Activated T-cell treated with anti-CD3 and anti-CD28 coated beads, Interleukin-2, amount 50 U/mL, for 4 hours (primary cell): ENCODE measurements at places on chromosomes 12 and 14.

GRCh38 chr12:1297206-1297605, 297.2 kb downstream of the FBXL14 start:
- no peak for DNase-seq

DNA sequence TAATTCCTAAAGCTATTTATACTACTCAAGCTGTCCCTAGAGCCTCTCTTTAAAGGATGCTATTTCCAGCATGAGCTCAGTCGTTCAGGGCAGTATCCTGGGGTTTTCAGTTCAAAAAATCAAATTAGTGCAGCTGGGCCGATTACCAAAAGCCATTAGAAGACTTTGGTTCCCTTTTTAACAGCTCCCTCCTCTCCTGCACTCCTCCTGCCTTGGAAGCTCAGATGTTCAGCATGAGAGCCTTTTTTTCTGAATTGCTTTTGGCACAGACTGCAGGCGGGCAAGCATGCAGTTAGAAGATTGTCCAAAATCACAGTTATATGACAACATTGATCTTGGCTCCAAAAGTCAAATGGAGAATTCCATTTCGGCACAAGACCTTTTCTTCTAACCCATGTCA, 179.6 kb downstream of the SLC35F4 start:
- DNase-seq: no peak

- no peak for DNase-seq
These were observed 6.2 kb downstream of the LIMA1 start for GRCh38 chr12:50276912-50277671.

DNA sequence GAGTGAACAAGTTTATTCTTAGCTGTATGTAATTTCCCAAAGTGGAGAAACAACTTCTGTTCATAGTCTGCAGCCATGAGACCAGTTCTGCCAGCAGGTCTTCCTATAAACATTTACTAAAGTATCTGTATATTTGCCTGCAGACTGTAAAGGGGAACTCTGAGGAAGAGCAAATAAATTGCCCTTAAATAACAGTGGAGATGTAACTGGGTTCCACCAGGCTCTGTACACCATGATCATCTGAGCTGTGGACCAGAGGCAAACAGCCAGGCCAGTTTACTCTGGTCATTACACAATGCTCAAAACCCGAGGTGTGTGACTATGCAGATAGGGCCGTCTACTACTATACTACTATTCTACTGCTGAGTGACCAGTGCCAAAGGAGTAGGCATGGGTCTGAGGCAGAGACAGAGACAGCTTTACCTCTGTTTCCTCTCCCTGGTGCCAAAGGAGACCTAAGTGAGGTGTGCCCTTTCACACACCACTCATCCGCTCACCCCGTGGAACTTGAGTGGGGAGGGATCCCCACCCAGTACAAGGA, 21.1 kb upstream of the CERS5 start:
- DNase-seq: no peak

DNA sequence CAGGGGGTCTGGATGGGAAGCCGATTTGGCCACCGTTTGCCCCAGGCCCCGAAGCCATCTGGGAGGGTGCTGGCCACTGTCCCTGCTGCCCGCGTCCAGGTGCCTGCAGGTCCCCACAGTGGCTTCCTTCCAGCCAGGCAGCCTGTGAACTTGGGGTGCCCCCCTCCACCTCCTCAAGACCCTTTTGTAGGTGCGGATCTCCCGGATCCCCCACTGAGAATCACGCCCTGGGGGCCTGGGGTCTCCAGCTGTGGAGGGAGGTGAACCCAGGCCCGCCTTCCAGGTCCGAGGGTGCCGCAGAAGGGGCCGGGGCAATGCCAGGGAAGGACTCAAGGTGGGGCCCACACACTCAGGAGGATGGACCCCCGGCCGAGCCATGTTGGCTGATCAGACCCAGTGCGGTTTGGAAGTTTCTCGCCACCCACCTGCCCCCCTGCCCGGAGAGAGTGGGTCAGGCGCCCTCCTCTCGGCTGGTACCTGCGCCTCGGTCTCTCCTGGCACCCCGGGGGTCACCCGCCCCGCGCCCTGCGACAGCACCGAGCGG, 1.7 kb downstream of the MMP17 start:
- DNase-seq: no peak

DNA sequence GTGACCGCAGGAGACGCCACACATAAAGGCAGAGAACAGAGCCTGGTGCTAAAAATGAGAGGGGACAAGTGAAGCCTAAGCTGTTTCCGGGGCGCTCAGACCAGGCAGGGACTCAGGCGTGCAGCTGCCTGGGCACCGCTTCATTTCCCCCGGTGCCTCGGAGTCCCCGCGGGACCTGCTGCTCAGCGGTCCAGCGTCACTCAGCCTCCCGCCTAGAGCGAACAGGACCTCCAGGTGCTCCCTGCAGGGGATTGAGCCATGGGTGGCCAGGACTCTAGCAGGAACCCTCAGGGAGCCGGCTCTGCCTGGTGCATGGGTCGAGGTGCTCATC, 31.0 kb downstream of the CCDC85C start:
- no peak for DNase-seq

GRCh38 chr12:18483698-18484325, 222.5 kb downstream of the PIK3C2G start:
- DNase-seq: no peak

DNA sequence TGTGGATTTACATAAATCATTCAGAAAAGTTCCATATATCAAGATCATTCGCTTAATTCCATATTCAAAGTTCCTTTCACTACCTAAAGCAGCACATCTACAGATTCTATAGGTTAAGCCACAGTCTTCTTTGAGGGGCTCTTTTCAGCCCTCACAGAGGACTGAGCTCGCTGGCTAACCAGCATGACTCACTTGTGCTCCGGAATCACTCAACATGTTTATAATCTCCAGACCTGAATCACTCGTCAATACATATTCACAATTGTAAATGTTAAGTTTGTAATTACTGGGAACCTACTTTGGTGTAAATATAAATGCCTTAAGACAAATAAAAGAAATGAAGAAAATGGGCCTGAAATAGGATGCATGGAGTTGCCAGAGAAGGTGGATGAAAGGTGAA, 315.7 kb downstream of the TMEM132D start:
- no peak for DNase-seq

GRCh38 chr12:93925585-93926205, 222.7 kb upstream of the PLXNC1 start:
- DNase-seq: no peak

- no peak for DNase-seq
These were observed at the start of gene HPD for GRCh38 chr12:121858662-121859572. TSS of gene HPD (minus strand) at chr12:121858859. CDS start at chr12:121858823, 36 bp downstream.

GRCh38 chr12:40232602-40233001, 7.8 kb downstream of the LRRK2 start:
- no peak for DNase-seq

GRCh38 chr12:121443911-121444841, 44.3 kb downstream of the RNF34 start:
- DNase-seq: no peak

DNA sequence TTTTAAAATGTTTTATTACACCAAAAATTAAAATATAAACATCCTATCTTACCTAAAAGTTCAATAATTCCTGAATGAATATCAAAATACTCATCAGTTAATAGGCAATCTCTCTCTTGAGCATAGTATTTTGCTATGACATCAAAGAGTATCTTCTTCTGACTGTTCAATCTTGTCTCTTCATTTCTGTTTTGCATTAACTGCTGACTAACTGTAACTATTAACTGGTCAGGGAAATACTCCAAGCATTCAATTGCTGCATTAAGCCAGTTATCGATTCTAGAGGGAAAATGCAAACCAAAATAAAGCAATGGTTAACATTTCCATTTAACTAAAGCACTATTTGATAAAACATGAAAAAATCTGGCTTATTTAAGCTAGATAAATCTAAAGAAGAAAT, 13.4 kb downstream of the DEPDC4 start:
- DNase-seq: no peak

DNA sequence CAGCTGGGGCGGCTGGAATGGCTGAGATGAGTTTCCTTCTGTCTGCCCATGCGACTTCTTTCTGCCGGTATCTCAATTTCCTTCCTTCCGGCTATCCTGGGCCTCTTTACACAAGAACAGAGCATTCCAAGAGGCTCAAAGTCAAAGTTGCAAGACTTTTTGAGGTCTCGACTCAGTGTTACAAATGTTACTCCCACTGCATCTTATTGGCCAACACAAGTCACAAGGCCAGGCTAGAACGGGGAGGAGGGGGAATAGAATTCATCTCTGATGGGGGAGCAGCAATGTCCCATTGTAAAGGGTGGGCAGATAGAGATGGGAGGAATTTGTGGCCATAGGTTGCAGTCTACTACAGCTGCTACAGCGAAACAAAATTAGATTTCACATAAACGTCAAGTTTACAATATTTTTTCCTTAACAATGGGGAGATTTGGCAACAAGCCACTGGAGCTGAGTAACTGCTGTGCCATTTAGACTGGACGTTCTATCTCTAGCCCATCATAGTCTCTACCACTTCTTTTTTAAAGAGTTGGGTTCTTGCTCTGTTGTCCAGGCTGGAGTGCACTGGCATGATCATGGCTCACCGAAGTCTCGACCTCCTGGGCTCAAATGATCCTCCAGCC, 9.5 kb upstream of the NYNRIN start:
- no peak for DNase-seq

DNA sequence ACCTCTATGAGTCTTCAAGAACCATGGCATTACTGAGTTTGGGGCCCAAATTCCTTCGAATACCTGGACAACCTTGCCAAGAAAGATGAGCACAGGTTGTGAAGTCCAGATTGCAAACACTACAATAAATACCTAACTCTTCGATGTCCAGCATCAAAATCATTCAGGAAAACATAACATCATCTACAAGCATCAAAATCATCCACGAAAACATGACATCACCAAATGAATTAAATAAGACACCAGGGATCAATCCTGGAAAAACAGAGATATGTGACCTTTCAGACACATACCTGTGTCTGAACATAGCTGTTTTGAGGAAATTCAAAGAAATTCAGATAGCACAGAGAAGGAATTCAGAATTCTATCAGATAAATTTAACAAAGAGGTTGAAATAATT, 262.0 kb upstream of the KITLG start:
- DNase-seq: no peak

DNA sequence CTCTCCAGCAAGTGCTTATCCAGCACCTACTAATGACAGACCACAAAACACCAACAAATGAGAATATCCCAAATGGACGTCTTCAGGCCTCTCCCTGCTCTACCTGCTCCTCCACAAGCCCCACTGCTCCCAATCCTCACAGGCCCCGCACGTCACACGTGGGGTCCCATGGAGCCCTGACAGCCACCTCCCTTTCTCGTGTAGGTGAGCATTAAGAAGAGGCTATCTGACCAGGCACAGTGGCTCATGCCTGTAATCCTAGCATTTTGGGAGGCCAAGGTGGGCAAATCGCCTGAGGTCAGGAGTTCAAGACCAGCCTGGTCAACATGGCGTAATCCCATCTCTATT, 5.4 kb downstream of the RIMBP2 start:
- no peak for DNase-seq

- DNase-seq: no peak
These were observed 106.5 kb upstream of the LMNTD1 start for GRCh38 chr12:25659621-25660020.

GRCh38 chr12:66502911-66503310, 176.0 kb downstream of the GRIP1 start:
- DNase-seq: no peak

- DNase-seq: no peak
These were observed 29.1 kb downstream of the FSCB start for GRCh38 chr14:44477953-44478352.

- DNase-seq: no peak
These were observed 20.7 kb upstream of the ANAPC7 start for GRCh38 chr12:110424237-110424636.

DNA sequence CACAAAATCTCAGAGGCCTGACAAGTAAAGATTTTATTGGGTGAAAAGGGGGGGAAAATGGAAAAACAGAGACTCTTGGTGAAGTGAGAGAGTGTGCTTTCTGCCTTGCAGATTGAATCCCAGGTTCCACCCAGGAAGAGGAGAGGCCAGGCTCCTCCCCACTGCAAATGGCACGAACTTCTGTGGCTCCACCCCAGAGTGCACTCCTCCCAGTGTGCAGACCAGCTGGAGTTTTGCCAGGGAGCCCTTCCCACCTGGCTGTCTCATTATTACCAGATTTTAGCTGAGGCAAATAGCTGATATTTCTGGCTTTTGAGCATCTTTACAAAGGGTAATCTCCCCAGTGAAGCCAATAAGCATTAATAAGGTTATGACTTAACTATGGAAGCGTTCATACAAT, 51.9 kb downstream of the TESPA1 start:
- DNase-seq: no peak

DNA sequence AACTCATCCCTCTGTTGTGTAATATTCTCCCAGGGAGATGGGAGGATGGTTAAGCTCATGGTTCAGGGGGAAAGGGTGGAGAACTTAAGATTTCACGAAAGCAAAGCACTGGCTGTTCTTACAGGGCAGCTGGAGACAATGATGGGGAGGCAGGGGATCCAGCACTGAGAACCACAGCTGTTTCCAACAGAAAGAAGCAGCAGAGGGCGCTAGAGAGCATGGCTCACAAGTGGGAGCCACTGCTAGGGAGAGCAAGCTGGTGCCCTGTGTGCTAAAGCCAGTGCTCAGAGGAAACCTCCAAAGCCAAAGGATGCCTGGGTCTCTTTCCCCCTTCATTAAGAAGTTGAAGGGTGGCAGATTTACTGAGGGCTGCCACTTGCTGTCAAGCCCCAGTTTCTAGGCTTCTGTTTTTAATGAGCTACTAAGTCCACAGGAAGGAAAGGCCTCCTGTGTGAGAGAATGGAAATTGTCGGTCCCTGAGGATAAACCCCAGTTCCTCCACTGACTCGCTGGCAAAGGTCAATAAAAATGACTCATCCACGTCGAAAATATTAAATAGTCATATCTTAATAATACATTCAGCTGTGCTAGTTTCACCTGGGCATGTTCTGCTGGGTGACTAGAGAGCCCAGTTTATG, 199.7 kb downstream of the ANO2 start:
- peak; percentile 21 for DNase-seq

DNA sequence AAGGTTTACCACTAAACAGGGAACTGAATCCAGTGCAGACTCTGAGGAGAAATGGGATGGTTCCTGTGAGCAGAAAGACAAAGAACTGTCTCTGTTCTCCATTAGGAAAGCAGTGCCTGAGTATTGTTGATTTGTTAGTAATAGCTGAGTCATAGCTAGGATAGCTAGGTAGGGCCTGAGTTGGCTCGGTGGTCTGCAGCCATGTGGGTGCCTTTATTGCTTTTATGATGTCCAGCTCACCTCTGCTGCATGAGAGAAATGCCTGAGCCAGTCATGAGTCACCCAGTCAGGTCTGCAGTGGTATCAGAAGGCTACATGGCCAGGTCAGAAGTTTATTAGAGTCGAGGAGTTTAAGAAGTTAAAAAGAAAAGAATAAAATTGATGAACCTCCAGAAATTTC, 24.2 kb downstream of the TRHDE start:
- no peak for DNase-seq

DNA sequence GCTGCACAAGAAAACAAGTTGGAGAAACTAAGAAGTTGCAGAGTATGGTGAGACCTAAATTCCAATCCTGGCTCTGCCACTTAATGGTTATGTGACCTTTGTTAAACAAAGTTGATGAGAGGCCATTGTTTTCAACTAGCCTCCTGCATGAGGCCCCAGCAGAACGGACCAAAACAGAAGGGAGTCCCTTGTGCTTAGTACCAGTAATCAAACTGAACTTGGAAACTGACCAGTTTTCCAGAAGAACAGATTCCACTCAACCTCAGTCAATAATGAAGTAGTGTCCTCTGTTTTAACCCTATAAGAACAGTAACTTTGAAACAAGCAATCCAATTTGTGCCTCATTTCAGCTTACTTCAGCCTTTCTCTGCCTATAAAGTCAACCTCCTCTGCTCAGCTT, 69.9 kb downstream of the C12orf56 start:
- DNase-seq: no peak
